Esophagus squamous epithelium (tissue), 5 donors: ENCODE measurements at places on chromosomes 4 and X.
A peak's percentile ranks its signal among the peaks of the same experiment; 100 is the strongest.

GRCh38 chrX:108020631-108021030 is 24.2 kb upstream of the VSIG1 start:
- DNase-seq, result no peak

- peak; percentile 4 for DNase-seq
Observed at GRCh38 chr4:36243355-36244256, 708 bp downstream of the ARAP2 start.

DNA sequence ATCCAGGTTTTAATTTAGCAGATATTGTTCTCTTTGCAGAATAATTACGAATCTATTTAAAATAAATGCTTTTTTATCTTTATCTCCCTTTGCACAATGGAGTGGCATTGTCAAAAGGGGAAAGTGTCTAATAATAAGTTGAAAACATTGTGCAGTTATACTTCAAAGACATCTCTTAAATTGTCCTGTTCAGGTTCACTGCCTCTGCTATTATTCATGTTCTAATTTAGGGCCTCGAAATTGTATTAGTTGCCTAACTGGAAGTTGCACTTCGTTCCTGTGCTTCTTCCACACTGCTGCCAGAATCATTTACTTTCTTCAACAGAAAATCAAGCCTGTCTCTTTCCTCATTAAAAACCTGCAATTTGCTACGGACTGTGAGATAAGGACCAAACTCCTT is 150.5 kb upstream of the SPRY1 start:
- DNase-seq, result no peak

DNA sequence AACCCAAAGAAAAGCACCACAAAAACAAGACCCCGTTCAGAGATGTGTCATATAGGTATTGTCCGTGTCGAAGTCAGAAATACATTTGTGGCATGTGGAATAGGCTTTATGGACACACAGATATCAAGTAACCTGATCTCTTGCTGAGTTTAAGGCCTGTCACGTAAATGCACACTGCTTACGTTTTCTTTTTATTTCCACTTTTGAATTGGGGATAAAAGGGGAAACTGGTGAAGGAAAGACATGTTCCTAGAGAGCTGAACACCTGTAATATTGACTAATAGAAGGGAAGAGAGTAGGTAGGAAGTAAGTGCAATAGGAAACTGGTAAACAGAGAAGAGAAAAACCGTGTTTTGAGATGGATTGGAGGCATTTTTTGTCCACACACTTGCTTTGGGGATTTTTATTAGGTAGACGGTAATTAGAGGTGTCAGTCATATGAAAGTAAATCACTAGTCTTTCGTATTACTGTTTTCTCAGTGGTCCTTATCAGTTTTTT is 24.9 kb downstream of the TMEM131L start:
- no peak for DNase-seq

DNA sequence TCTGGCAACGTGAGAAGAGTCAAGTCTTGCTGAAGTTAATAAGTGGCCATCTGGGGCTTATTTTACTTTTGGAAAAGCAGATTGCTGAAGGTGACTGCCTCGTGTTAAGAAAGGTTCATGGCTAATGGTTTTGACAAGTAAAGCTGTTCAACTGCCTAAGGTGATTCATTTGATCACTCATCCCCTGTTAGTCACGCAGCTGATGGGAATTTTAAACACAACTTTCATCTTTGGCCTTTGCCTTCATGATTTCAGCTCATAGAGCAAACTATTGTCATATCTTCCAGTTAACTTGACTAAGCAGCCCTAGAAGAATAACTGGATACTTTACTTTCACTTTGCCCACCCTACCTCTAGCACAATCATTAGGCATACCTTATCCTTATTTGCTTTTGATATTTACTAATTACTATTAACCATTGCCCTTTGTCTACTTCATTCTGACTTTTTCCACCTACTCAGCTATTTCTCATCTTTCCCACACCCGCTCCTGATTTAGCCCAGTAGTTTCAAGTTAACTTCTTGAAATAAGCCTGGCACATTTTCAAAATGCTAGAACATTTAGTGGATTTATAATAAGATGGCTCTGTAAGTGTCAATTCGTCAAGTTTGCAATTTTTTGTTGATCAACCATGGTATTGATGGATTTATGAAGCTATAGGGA is 170.6 kb upstream of the S100G start:
- DNase-seq, result no peak

DNA sequence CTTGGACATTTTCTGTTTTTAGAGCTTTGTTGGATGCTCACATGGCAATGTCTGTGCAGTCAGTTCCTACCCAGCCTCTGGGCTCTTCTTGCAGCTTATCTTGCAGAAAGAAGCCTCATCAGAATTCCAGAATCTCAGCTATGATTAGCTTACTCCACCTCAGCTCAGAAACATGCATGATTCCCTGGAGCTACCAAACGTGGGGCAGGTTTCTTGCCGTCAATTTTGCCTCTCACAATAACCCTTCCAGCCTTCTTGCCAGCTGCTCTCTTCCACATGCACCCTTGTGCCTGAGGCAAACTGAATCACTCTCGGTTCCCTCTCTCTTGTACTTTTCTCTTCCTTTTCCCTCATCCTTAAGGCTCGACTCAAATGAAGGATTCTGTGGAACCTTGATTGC is 141.4 kb downstream of the PTTG2 start:
- no peak for DNase-seq

- DNase-seq, result no peak
Observed at GRCh38 chrX:23813808-23814207, 30.8 kb downstream of the SAT1 start.

DNA sequence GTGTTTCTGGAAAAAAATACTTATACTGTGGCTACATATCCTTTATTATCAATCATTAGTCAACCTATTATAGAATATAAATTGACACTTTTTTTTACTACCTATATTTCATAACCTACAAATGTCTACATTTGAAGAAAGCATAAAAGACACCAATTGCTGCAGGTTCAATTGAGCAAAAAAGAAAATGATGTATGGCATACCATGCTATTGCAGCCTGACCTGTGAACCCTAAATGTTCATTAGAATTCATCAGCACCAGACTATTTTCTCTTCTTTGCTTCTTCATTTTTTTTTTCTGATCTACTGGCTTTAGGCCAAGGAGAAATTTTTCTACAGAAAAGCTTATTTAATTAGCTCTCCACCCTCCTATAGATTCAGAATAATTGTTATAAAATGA is 1628.2 kb upstream of the IGFBP7 start:
- no peak for DNase-seq

GRCh38 chr4:181517491-181517890 is 725.7 kb upstream of the TENM3 start:
- no peak for DNase-seq

- no peak for DNase-seq
Observed at GRCh38 chr4:89069481-89069880, 12.5 kb upstream of the FAM13A start.

- no peak for DNase-seq
Observed at GRCh38 chr4:138659037-138659811, 356.4 kb upstream of the NOCT start.

DNA sequence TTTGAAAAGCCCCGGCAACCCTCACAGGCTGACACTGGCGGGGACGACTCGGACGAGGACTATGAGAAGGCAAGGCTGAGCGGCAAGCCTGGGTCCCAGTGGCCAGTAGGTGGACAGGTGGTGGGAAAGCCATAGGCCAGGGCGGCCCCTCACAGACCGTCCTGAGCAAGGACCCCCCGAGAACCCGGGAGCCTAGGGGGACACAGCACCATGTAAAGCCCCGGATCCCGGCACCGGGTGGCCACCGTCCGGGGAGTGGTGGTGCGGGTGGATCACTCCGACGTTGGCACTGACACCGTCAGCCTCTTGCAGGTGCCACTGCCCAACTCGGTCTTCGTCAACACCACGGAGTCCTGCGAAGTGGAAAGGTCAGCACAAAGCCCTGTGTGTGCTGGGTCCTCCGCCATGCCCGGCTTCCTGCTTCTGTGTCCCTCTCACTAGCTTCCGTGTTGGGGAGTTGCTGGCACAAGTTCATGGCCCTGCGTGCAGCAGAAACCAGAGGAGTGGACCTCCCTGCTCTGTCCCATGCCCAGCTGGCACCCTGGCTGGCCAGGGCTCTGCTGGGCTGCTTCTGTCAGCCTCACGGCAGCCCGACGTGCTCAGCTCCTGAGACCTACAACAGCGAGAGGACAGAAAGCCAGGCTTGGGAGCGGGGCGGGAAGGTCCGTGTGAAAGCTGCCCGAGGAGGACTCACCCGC is 11.9 kb upstream of the ADD1 start:
- DNase-seq, result no peak
